Amniotic epithelial cell (primary cell): ENCODE measurements at places on chromosomes 1 and 21.

GRCh38 chr1:235858766-235859165 is 7.9 kb downstream of the LYST start:
- DNase-seq: no peak

GRCh38 chr1:199460933-199461332 is 566.6 kb upstream of the NR5A2 start:
- peak; percentile 17 for DNase-seq

DNA sequence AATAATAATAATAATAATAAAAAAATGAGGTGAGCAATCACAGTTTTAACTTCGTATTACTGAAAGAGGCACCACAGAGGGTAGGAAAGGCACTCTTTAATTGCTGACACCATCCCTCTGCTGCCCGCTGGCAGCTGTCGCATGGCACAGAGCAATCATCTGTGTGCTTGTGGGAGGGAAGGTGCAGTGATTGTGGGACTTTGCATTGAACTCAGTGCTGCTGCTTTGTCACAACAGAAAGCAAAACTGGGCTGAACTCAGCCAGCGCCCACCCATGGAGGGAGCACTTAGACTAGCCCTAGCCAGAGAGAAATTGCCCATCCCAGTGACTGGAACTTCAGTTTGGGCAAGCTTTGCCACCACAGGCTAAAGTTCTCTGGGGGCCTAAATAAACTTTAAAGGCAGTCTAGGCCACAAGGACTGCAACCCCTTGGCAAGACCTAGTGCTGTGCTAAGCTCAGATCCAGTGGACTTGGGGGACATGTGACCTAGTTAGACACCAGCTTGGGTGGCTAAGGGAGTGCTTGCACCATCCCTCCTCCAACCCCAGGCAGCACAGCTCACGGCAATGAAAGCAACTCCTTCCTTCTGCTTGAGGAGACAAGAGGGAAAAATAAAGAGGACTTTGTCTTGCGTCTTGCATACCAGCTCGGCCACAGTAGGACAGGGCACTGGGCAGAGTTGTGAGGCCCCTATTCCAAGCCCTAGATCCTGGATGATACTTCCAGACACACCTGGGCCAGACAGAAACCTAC is 59.3 kb downstream of the WDR4 start:
- DNase-seq: no peak

DNA sequence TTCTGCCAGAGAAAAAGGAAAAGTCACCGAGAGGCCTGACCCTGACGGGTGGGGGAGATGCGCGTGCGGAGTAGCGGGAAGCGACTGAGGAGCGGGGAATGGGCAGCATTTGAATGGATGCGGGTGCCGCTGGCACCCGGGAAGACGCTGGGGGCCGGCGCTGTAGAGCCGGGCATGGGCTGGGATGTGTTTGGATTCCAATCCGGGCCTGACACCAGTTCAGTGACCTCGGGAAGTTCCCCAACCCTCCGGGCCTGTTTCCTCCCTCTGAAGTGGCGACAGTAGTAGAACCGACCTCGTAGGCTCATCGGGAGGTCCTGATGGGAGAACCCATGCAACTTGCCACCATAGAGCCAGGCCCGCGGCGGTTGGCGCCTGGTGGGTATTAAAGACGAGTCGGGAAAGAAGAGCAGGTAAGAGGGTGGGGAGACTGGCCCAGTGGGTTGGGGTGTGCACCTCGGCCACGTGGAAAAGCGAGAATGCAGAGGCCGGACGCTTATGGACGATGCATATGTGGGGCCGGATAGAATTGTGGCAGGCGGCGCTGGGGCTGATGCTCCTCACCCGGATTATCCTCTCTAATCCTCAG is 642 bp upstream of the SLC16A1 start:
- DNase-seq: no peak

GRCh38 chr1:207964195-207964966 is 53.5 kb upstream of the CD34 start:
- DNase-seq: peak; percentile 69

- no peak for DNase-seq
Measured at GRCh38 chr1:17802945-17803344, 47.8 kb downstream of the ACTL8 start.

- DNase-seq: no peak
Measured at GRCh38 chr1:228809621-228810394, 74.5 kb downstream of the RHOU start.

- DNase-seq: peak; percentile 58
Measured at GRCh38 chr1:12113433-12114339, 50.6 kb downstream of the TNFRSF8 start.

DNA sequence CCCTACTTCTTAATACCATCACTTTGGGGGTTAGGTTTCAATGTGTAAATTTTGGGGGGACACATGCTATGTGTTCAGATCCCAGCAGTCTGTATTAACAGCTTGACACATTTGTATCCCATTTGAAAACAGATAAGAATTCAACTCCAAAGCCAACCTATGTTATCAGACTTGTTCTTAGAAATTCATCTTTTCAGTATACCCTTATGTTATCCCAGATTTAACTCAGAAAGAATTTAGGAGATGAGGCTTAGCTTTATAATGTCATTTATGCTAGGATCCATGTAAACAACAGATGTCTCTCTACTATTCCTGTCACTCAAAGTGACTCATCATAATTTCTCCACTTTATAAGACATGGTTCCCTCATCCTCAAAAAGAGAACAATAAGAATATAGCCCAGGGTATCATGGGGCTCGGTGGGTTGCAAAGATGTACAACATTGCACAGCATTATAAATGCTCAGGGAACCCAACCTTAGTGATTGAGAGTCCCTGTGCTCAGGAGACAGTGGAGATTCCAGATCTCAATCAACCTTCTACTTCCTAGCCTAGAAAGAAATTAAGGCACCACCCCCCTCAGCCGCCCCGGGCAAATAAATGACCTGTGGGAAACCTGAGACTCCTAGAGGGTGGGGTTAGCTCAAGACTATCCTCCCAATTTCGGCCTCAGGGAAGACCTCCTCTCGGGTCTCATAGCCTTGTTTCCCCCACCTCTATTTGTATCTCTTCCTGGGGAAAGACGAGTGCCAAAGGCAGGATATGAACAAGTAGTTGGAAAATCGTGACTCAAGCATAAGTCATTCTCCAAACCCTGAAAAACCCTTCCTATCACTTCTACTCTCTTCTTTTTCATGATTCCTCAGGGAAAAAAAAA is 265.1 kb upstream of the CAMK1G start:
- no peak for DNase-seq

- DNase-seq: no peak
Measured at GRCh38 chr1:238639861-238640260, 746.5 kb upstream of the CHRM3 start.

DNA sequence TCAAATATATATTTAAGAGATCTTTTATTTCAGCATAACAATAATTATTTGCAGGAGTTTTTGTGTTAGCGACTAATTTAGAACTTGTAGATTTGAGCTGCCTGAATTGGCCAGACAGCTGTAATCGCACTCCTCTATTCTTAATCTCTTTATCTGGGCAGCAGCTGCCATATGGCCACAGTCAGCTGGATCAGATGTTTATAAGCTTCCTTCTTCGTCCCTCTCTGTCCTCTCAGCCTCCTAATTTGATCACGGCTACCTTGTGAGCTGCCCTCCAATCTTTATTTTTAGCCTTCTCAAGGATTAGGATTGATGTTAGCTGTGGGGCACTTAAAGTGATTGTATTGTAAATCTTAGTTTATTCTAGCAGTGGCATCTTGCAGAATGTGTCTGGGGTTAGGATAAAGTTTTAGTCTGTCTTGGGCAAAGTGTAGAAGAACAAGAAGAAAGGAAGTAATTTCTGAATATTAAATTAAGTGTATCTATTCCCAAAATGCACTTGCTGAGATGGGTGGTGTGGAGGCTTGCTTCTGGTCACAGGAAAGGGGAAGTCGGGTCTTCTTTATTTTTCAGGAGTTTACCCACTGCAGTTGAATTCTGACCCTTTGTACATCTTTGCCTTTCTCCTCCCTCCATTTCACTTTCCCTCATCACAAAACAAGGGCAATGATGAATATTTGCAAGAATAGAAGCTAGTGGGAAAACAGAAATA is 1.1 kb downstream of the ZBTB18 start:
- DNase-seq: no peak

DNA sequence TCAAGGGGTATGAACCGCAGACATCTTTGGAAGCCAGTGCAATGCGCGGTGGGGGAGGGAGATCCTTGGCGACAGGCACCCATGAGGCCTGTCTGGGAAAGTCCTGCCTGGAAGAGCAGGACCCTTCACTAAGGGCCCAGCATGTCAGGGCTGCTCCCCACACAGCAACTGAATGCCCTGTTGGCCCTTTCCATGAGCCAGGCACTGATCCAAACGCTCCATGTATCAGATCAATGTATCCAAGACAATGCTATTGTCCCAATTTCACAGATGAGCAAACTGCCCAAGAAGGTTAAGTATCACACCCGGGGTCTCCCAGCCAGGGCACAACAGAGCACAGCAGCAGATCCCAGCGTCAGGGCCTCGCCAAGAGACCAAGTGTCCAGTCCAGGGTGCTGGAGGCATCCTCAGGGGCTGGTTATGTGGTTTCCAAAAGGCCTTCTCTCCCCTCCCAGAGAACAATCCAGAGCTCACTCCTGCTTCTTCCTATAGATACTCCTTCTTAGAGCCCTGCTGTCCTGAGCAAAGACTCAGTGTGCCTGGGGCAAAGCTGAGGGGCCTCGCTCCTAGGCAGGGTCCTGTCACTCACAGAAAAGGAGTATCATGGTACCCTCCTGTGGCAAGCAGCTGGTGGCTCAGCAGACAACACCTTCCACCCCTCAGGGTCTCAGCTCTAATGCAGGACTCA is 328.0 kb downstream of the NPHP4 start:
- no peak for DNase-seq

GRCh38 chr1:1098681-1099421 is 17.0 kb downstream of the C1orf159 start:
- no peak for DNase-seq

- DNase-seq: no peak
Measured at GRCh38 chr1:172402878-172403569, 17.5 kb upstream of the C1orf105 start.

GRCh38 chr1:59714966-59715365 is 99.8 kb upstream of the HOOK1 start:
- DNase-seq: no peak

DNA sequence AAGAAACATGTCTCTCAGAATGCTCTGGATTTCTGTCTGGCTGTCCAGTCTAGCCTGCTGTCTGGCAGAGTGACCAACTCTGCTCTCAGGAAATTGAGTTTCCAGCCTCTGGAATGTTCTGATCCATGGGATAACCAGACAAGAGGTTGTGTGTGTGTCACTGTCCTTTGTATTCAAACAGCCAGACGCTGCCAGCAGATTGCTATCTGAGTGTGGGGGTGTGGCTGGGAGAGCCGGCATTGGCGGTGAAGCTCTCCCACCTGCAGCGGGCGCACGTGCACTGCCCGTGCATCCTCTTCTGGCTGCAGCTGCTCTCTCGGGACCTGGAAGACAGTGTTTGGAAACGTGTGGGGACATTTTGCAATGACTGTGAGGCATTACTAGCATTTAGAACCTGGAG is 26.1 kb downstream of the PKP1 start:
- peak; percentile 22 for DNase-seq
